ENCODE measurements at places on chromosomes 11 and 22.
A peak's percentile ranks its signal among the peaks of the same experiment; 100 is the strongest.

GRCh38 chr11:11217929-11218628 is 135.0 kb downstream of the CSNK2A3 start:
- DNase-seq, result no peak

DNA sequence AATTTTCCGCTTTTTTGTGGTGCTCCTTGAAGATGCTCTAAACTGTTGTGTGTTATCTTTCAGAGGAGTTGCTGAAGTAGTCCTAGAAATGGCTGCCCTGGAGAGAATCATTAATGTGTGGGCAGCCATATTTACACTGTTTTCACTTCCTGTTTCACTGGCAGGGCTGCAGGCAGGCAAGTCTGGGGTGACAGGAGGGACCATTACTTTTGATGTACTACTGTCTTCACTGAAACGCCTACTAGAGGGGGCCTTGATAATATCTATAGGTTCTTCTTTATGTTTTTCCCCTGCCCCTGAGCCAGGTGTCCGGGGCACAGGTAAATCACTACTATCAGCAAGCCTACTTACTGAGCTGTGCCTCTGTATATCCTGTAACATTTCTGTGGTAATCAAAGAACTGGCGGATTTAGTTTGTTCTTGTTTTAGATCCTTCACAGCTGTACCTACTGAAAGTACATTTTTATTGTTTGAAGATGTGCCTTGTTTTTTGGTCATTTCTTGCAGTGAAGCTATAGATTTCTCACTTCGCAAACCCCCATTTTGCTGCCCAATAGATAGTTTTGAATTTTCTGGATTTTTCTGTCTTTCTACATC is 39.7 kb downstream of the ACAT1 start:
- DNase-seq, result no peak

DNA sequence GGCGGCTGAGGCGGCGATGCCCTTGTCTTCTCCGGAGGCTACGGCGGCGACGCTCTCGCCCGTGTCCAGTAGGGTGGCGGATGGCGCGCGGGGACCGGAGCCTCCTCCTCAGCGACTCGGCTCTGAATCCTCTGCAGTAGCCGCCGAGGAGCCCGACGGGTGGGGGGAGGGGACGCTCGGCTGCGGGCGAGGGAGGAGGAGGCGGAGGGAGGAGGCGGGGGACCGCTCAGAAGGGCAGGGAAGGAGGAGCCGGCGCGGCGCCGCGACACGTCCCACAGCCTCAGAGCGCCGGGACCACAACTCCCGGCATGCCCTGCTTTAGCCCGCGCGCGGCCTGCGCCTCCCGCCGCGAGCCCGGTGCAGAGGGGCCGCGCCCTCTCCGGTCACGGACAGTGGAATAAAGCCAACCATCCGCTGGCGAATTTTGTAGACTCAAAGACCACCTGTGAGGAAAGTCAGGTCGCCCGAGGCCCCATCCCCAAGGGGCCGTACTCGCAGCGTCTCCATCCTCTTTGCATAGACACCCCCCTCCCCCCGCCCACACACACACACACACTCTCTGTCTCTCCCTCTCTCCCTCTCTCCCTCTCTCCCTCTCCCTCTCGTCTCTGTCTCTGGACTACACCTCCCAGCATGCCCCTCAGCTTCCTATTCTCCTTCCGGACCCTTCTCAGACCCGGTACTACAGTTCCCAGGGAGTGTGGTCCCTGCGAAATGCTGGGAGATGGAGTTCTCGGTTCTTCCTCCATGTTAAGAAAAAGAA is at the start of gene FAM168A:
FAM168A (minus strand) TSS at position 157 of the 763 bp plus-strand sequence. CDS start 129,638 bp downstream, outside the sequence.
- peak; percentile 93 for DNase-seq

DNA sequence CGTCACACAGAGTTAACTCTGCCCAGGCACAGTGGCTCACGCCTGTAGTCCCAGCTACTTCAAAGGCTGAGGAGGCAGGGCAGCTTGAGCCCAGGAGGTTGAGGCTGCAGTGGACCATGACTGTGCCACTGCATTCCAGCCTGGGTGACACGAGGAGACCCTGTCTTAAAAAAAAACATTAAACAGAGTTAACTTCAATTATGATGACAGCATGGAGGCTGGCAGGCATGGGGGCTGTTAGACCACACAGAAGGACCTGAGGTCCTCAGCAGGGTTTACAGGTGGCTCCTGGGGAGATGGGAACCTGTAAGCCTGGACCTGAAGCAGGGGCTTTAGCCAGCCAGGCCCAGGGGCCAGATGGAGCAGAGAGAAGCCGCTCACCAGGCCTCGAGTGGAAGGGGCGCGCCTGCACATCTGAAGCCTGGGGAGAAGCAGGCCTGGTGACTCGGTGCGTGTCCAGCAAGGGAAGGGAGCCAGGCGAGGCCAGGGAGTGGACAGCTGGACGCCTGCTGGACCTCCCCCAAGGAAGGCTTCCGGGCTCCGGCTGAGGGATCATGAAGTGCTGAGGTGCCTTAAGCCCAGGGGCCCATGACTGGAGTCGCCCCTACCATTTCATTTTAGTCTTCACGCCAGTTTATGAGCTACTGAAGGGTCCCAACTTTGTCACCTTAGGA is 25.3 kb downstream of the RPUSD4 start:
- DNase-seq, result peak; percentile 9

- no peak for DNase-seq
These were observed 121.4 kb upstream of the CD82 start for GRCh38 chr11:44443836-44444769.

DNA sequence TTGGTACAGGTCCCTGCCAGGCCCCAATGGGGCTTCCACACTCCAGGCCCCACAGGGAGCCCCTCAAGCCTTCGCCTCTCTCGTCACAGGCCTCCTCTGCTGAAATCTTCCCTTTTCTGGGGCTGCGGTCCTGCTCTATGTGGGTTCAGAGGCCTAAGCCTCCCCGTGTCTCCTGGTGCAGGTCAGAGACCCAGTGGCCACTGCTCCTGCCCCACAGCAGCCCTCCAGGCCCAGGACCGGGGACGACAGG is 5.9 kb upstream of the IFITM3 start:
- DNase-seq, result no peak

DNA sequence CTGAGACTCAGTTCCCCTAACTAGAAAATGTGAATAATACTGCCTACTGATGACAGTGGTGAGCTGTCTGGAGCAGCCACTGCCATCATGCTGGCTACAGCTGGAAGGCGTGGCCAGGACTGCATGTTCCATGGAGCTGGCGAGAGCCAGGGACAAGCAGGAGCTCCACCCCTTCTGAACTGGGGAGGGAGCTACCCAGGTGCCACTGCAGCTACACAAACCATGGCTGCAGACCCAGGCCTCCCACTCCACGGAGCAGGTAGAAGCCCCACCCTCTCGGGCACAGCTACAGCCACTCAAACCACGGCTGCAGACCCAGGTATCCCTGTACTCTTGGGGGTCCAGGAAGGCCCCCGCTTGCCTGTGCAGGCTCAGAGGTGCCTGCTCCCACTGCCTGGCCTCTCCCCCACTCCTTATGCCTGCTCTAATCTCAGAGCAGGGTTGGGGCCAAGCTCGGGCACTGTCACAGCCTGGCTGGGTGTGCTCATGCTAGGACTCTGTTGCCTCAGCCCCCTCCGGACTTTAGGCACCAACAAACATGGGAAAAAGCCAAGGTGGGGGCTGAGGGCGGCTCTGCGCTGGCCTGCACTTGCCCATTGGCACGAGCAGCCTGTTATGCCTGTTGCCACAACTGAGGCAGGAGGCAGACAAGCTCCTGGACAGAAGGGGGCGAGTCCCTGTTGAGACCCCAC is 51.7 kb downstream of the RAB30 start:
- peak; percentile 82 for DNase-seq
